WTC11 (cell line): ENCODE measurements at places on chromosomes 2 and 18.
A peak's percentile ranks its signal among the peaks of the same experiment; 100 is the strongest.

DNA sequence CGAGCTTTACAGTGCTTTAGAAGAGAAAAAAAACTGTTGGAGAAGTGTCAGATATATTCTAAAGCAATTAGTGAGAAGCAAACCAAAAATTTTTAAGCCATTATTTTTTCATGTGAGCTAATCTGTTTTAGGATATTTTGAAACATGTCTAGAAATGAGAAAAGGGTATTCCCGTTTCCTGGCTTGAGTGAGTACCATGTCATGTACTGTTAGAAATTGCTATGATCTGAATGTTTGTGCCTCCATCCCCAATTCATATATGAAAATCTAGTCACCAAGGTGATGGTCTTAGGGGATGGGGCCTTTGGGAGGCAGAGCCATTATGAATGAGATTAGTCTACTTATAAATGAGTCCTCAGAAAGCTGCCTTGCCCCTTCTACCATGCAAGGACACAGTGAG lies 493.3 kb upstream of the GCFC2 start:
- no peak for DNase-seq
- peaks cover 10% of the 10 kb centered on the region for H3K4me1 ChIP-seq
- H3K27me3 ChIP-seq: no peaks in the 10 kb centered on the region
- no peaks in the 10 kb centered on the region for H3K36me3 ChIP-seq
- H3K27ac ChIP-seq: no peak overlapping the region

- H3K36me3 ChIP-seq: no peaks in the 10 kb centered on the region
- DNase-seq: peak; percentile 65
- H3K27ac ChIP-seq: no peak overlapping the region
- peak overlapping the region; percentile 53 for H3K4me3 ChIP-seq
Measured at GRCh38 chr2:239824046-239824694, 201.0 kb downstream of the NDUFA10 start.

DNA sequence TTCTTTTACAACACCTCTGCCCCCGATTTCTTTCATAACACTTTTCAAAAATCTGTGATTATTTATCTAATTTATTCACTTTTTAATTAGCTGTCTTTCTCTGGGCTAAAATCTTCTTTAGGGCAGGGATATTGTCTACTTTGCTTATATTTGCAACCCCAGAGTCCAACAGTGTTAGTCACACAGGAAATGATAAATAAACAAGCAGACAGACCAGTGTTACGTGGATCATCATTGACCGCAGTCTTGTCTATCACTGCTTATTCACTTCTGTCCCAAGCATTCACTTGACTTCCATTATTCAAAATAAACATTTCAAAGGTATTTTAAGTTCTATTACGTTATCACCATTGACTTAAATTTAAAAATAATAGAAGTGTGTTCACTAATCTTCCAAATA lies 237.6 kb upstream of the UBE2E3 start:
- no peaks in the 10 kb centered on the region; the same call in 1 of the 2 replicates for H3K27me3 ChIP-seq
- no peak for DNase-seq
- no peak overlapping the region for H3K4me3 ChIP-seq
- H3K4me1 ChIP-seq: no peaks in the 10 kb centered on the region
- no peak overlapping the region for H3K27ac ChIP-seq

GRCh38 chr2:24492421-24493279 lies 1.6 kb downstream of the NCOA1 start:
- H3K4me1 ChIP-seq: peaks cover 48% of the 10 kb centered on the region
- peak overlapping the region; percentile 83 for H3K4me3 ChIP-seq
- H3K27ac ChIP-seq: no peak overlapping the region
- H3K36me3 ChIP-seq: no peaks in the 10 kb centered on the region

GRCh38 chr2:236121546-236121945 lies 46.6 kb downstream of the GBX2 start:
- H3K4me3 ChIP-seq: no peak overlapping the region
- H3K27ac ChIP-seq: no peak overlapping the region
- H3K36me3 ChIP-seq: peaks cover 20% of the 10 kb centered on the region
- no peak for DNase-seq
- H3K4me1 ChIP-seq: peaks cover 39% of the 10 kb centered on the region
- peaks cover 21% of the 10 kb centered on the region for H3K27me3 ChIP-seq

DNA sequence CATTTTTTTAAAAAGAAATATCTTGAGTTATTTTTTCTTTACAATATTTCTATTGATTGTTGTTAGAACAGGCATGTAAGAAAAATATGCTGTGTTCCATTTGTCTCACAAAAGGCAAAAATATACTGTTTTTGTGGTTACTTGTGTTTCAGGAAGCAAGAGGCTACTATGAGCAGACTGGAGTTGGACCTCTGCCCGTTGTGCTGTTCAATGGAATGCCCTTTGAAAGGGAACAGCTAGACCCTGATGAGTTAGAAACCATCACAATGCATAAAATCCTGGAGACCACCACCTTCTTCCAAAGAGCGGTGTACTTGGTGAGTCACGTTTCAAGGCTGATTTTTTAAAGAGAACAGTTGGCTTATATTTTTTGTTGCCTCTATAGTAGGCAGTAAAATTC lies 54.7 kb downstream of the UGGT1 start:
- no peak overlapping the region for H3K4me3 ChIP-seq
- H3K27me3 ChIP-seq: no peaks in the 10 kb centered on the region
- DNase-seq: no peak
- no peak overlapping the region for H3K27ac ChIP-seq
- peaks cover 24% of the 10 kb centered on the region for H3K36me3 ChIP-seq
- no peaks in the 10 kb centered on the region for H3K4me1 ChIP-seq

- H3K27me3 ChIP-seq: peaks cover 5% of the 10 kb centered on the region; the same call in 1 of the 2 replicates
- no peak overlapping the region for H3K4me3 ChIP-seq
- peaks cover 81% of the 10 kb centered on the region for H3K4me1 ChIP-seq
- H3K36me3 ChIP-seq: peaks cover 3% of the 10 kb centered on the region
- DNase-seq: no peak
Measured at GRCh38 chr2:170218456-170218855, 40.5 kb downstream of the MYO3B start.
